Sigmoid colon (tissue), 7 donors: ENCODE measurements at places on chromosomes 5 and 9. TPM values are rescaled to one million over a fixed set of nuclear protein-coding genes. Genes with fewer than 3 reads are reported as not detected.

The EGR1 gene
- total RNA-seq = 87.4 TPM

The OTP gene
- not detected for total RNA-seq

The OMD gene
- total RNA-seq = 17.1 TPM

- no peak for DNase-seq
These were observed 113.8 kb downstream of the WDR70 start for GRCh38 chr5:37492778-37493555.

The SLC30A5 gene
- total RNA-seq = 40.6 TPM

DNA sequence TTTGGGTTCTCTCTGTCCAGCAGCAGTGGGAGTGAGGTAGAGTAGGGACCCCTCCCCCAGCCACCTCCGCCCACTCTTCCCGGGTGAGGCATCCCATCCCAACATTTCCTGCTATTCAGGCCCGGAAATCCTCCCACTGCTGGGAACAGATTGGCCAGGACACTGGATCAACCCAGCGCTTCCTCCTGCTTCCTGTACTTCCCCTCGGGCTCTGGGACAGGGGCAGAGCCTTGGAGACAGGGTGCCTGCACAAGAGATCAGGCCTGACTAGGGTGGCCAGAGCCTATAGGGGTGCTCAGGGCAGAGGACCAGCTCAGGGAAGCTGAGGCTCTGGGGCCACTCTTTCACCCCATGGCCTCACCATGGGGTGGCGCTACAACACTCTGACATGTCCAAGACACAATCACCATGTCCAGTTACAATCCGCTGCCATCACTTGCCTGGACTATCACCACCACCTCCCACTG is 14.5 kb downstream of the SH2D3C start:
- DNase-seq = no peak

- DNase-seq = no peak
These were observed 98.4 kb downstream of the FNBP1 start for GRCh38 chr9:129944506-129945116.
